ENCODE measurements at places on chromosomes 2 and 18. TPM values are rescaled to one million over a fixed set of nuclear protein-coding genes. Genes with fewer than 3 reads are reported as not detected.

The TMEM37 gene
- 7.1 TPM for total RNA-seq

The RAD51AP2 gene
- not detected for total RNA-seq

The TRIM43 gene
- total RNA-seq: not detected

The CPO gene
- total RNA-seq: 0.89 TPM

The MATN3 gene
- total RNA-seq: 8.8 TPM

The SERPINB10 gene
- total RNA-seq: not detected

The OR6B2 gene
- 5.1 TPM for total RNA-seq

The GAL3ST2 gene
- not detected for total RNA-seq

The GALR1 gene
- 0.13 TPM for total RNA-seq

The EN1 gene
- not detected for total RNA-seq

The UGT1A3 gene
- total RNA-seq: not detected
